Vein endothelial cell (primary cell): ENCODE measurements at places on chromosomes 12 and 14. TPM values are rescaled to one million over a fixed set of nuclear protein-coding genes. Genes with fewer than 3 reads are reported as not detected.

The NRIP2 gene
- not detected in 2 replicates for total RNA-seq

The ABCC9 gene
- total RNA-seq, result under 0.01 and 0.10 TPM in 2 replicates

The PMCH gene
- total RNA-seq, result 0.65 and 0.76 TPM in 2 replicates

The B4GALNT3 gene
- total RNA-seq, result not detected in 2 replicates

The KRT78 gene
- not detected in 2 replicates for total RNA-seq

The SMCO2 gene
- total RNA-seq, result not detected in 2 replicates

The UNC79 gene
- under 0.01 TPM in 1 of 2 replicates, not detected in the other for total RNA-seq

The BCDIN3D gene
- 2.6 and 3.4 TPM in 2 replicates for total RNA-seq

The FITM1 gene
- total RNA-seq, result 0.65 TPM in 1 of 2 replicates, not detected in the other

The GDF11 gene
- 6.8 and 7.8 TPM in 2 replicates for total RNA-seq

The TTC7B gene
- total RNA-seq, result 32.0 and 59.6 TPM in 2 replicates

The RASSF9 gene
- total RNA-seq, result 4.3 and 6.5 TPM in 2 replicates

The LRFN5 gene
- 0.10 TPM in 1 of 2 replicates, not detected in the other for total RNA-seq

The CCDC175 gene
- not detected in 2 replicates for total RNA-seq

The RNFT2 gene
- 1.3 and 2.7 TPM in 2 replicates for total RNA-seq
